ENCODE measurements at places on chromosomes 16 and 17.

- DNase-seq, result no peak
Observed at GRCh38 chr16:57757883-57758282, 22.3 kb downstream of the KATNB1 start.

DNA sequence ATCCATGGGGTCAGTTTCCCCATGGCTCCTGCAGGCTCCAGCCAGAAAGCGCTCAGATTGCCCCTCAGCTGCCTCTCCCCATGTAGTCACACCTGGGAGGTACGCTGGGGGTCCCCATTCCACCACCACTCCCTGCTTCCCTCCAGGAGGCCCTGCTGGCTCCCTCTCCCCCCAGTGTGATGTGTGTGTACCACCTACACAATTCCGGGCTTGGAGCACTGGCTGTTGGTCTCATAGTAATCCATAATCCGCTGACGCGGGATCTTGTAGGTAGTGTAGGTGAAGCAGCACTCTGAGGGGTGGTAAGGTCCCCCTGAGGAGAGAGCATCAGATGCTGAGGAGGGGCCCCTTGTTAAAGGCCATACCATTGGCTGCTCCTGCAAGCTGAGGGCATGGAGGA is 2.4 kb downstream of the CCL14 start:
- DNase-seq, result no peak

DNA sequence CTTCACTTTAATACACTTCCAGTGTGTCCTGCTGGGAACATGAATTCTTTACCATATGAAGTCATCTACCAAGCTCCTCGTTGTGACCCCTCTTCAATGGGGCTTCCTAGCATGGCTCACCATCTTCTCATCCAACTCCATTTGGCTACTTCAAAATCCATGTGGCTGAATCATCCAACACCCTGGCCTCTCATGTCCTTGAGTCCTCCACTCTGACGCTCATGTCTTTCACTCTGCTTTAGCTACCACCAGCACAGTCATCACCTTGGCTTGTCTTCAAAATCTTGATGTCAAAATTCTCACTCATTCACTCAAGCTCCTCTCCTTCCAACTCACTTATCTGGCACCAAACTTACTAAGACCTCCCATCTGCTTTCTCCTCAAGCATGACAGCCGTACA is 35.8 kb downstream of the AMFR start:
- DNase-seq, result no peak

GRCh38 chr17:36027761-36028160 is 10.0 kb upstream of the CCL23 start:
- no peak for DNase-seq

DNA sequence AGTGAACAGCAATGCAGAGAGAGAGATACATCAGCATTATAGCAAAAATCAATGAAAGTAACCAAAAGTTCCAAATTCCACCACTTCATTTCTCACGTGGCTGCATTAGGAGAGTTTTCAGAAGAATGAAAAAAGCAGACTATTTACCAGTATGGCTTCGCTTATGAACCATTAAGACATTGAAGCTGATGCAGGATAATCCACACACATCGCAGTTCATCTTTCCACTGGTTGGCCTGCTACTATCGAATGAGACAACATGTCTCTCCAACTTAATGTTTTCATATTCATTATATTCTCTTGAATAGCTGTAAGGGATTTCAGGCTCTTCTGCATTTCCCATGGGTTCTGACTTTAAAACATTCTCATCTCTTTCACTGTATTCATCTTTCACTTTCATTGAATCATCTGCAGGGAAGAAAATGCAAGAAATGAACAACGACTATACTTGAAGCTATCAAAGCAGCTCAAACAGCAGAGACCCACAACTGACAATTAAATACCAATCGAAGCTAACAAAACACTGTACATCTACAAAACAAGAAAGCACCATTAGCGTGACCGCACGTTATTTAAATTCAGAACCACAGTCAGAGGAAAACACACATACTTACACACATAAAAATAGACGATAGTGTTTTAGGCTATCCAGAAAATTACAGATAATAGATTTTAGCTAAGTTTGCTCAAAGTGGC is 54.9 kb downstream of the GRB7 start:
- no peak for DNase-seq

DNA sequence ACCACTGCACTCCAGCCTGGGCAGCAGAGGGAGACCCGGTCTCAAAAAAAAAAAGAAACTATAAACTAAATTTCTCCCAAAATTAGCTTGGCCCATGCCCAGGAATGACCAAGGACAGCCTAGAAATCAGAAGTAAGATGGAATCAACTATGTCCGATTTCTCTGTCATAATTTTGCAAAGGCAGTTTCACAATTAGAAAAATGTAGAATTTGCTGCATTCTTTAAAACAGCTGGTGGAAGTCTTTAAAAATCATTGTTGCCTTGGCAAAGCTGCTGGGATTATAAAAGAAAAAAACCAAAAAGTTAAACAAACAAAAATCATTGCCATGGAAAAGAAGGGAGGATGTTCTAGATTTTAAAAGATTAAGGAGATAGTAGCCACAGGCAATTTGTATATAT is 32.4 kb downstream of the WWP2 start:
- no peak for DNase-seq

DNA sequence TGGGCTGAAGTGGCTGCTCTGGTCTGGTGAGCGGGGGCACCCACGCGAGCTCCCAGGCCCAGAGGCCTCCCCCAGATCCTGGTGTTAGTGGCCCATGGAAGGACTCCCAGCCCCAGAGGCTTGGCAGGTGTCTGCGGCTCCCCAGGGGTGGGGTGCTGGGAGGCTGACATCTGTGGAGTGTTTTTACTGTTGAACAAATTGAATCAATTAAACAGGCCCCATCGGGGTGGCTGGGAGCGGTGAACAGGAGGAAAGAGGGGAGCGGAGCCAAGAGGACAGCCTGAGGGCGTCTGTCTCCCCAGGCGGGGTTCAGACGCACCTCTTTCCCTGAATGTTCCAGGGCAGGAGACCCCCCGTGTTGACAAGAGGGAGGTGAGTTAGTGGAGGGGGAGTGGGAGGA is 29.9 kb downstream of the ACTG1 start:
- DNase-seq, result peak; percentile 24

DNA sequence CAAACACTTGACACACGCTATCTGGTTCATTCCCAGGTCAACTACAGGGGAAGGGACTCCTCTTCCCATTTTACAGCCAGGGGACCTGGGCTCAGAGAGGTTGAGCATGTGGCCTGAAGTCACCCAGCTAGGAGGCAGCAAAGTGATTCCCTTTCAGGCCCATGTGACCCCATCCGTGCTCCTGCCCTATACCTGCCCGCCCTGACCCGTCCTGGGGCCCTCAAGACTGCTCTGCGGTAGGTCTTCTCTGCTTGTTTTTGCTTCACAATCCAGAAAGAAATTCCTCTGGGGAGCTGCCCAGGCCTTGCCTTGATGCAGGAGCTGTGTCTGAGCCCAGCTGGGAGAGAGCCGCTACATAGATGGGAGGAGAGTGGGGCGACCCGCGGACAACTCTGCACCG is 161.4 kb downstream of the SDK2 start:
- DNase-seq, result no peak

GRCh38 chr16:14640538-14640937 is 7.8 kb downstream of the BFAR start:
- DNase-seq, result no peak

DNA sequence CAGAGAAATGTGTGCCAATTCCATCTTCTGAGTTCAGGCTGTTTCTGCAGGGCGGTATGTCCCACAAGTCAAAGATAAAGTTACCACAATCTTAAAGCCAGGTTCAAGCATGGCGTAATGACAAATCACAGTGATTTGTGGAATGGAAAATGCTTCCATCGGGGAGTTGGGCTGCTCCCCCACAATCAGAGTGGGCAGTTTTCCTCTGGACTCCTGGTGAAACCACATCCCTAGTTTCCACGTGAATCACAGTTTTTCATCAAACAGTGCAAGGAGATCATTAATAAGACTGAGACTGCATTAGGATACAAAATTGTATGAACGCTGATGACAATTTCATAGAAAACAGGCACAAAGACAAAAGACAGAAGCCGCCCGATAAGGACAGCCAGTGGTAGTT is 3.6 kb downstream of the LITAF start:
- no peak for DNase-seq

GRCh38 chr16:51153577-51154031 is 2.5 kb upstream of the SALL1 start:
- DNase-seq, result no peak

DNA sequence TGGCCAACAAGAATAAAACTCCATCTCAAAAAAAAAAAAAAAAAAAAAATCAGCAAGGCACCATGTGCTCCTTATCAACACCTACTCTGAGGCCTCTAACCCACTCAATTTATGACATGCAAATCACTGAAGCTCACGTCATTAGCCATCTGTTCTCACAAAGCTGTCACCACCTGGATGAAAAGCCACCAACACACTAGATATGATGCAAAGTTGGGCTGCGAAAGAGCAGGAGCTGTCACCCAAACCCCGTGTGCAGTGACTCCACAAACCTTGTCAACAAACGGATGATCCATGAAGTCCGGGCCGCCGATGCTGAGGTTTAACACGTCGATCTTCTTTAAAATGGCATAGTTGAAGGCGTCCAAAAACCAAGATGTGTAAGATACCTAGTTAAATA is 25.3 kb downstream of the MBTPS1 start:
- no peak for DNase-seq

GRCh38 chr16:29784157-29784556 is 6.1 kb downstream of the ZG16 start:
- no peak for DNase-seq

DNA sequence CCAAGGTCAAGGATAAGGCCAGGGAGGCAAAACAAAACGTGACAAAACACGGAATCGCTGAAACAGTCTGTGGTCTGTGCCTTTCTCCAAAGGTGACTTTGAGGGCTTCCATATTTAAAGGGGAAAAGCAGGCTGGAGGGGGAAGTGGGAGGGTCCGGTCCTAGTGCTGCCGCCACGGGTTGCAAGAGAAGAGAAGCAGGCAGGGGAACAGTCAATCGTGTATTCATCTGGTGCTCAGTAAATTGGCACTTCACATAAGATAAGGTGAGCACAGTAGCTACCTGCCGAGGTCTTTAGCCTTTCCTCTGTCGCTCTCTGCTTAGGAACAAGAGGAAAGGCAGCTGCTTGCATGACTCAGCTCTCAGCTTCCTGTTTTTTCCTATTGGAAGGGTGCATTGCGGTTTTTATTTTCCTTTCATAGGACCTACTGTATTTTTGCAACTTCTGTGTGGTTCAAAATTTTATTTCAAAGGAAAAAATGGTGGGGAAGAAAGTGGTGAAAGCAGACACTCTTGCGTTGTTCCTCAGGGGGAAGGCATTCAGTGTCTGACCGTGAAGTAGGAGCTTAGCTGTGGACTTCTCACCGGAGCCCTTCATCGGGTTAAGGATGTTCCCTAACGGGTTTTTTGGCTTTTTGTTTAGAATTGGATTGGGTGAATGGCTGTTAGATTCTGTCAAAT is 7.1 kb upstream of the LGALS3BP start:
- DNase-seq, result no peak

GRCh38 chr16:89507214-89507833 is 879 bp upstream of the SPG7 start:
- no peak for DNase-seq

DNA sequence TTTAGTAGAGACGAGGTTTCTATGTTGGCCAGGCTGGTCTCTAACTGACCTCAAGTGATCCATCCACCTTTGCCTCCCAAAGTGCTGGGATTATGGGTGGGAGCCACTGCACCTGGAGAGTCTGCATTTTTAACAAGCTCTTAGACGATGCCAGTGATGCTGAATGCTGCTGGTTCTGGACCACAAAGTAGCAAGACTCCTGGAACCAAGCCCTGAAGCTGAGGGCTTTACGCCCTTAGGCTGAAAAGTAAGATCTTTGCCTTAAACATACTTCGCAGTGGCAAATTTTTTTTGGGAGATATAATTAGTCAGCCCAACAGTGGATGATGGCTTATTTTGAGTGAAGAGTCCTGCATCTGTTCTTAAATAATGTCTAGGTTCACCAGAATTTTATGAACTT is 14.0 kb downstream of the METTL9 start:
- no peak for DNase-seq

GRCh38 chr17:9271989-9272388 is 250.7 kb downstream of the NTN1 start:
- no peak for DNase-seq

GRCh38 chr16:2881783-2882649 is 999 bp upstream of the FLYWCH2 start:
- DNase-seq, result no peak

DNA sequence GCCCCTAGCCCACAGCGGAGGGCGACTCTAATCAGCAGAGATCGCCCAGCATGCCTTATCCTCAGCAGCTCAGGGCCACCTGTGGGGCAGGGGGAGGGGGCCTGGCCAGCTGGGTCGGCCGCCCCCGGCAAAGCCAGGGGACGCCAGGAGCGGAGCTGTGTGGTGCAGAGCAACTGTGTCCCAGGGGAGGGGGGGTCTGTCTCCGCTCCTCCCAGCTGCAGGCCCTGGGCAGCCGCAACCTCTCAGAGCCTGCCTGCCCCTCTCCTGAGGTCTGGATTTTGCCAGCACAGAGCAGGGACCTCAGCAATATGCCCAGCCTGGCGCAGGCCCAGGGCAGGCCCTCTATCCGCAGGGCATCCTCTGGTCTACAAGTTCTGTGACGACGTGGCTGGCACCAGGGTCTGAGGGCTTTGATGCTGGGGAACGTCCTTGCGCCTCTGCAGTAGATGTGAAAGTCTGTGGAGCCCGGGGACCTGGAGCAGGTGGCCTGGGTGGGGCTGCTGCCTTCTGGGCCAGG is 36.5 kb upstream of the SLC38A10 start:
- DNase-seq, result no peak

- DNase-seq, result no peak
Observed at GRCh38 chr17:67180275-67180674, 64.7 kb downstream of the HELZ start.

DNA sequence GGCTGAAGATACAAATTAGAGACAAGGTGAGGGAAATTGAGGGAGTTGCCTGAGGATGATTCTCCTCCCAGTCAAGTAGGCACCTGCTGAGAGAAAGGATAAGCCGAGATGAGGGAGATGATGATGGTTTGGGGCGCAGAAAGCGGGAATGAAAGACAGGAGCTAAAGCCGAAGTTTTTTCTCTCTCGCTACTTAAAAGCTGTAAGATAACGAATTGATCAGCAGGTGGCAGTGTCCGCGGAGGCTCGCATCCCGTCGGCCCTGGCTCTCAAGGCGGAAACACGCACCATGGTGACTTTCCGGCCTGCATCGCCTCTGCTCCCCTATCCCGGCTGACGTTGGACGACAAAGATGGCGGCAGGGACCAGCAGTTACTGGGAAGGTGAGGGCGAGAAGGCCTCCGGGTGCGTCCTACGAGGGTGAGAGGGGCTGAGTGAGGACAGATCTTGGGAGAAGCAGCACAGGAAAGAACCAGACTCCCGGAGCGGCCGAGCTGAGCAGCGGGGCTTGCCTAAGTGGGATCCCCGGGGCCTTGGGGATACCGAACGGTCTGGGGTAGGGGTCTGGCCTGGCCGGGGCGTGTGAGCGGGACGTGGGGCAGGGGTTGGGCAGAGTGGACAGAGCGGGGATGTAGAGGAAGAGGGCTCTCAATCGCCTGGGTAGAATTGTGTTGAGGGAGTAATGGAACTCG is at the start of gene GOSR1:
TSS of gene GOSR1 (plus strand) at position 326 of the 691 bp plus-strand sequence. CDS start at position 352, 26 bp downstream.
- DNase-seq, result peak; percentile 96
